Activated CD4-positive, alpha-beta T cell treated with anti-CD3 and anti-CD28 coated beads, Interleukin-2, amount 10 ng/mL, durations not matched to agents 7 days and 5 days (primary cell): ENCODE measurements at places on chromosomes 12 and 14. TPM values are rescaled to one million over a fixed set of nuclear protein-coding genes. Genes with fewer than 3 reads are reported as not detected.

GRCh38 chr14:97581016-97581415, 783.8 kb downstream of the VRK1 start:
- DNase-seq, result no peak

GRCh38 chr12:51262758-51263177, 7.4 kb downstream of the SMAGP start:
- peak; percentile 43 for DNase-seq

DNA sequence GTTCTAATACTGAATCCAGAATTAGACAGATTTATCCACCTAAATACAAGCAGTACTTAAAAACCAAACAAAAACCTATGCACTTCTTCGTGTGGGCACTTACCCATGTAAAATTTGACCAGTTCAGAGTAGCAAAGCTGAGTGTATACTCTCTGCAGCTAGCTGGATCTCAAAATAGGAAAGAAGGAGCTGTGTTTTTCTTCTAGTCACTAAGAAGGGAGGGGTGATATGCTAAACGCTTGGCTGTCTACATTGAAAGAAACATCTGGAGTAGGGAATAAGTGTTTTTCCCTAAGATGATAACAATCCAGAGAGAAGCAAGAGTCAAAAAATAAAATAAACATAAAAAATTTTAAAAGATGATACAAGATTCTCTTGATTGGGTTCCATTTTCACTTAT, 20.0 kb downstream of the RBMS2 start:
- DNase-seq, result no peak

DNA sequence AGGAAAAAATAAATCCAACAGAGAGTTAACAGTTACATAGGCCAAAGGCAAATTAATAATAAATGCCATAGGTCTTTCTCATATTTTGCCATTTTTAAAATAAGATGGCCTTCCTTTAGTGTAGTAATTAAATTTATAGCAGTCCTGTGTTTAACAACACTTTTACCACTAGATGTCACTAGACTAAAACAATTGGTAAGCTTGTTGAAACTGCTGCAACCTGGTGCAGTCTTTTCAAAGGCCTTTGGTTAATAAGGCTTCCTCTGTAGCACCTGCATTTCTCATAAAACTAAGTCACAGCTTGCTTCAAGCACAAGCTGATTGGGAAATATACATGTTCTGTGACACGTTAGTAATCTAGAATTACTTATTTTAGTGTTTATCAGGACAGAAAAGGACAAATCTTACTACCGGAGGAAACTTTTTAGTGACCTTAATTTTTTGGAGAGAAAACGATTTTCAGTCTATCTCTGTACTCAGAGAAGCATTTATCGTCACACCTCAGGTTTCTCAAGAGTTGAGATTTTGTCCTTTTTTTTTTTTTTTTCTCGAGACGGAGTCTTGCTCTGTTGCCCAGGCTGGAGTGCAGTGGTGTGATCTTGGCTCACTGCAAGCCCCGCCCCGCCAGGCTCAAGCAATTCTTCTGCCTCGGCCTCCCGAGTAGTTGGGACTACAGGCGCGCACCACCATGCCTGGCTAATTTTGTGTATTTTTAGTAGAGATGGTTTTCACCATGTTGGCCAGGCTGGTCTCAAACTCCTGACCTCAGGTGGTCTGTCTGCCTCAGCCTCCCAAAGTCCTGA, 20.0 kb downstream of the BORCS5 start:
- peak; percentile 60 for DNase-seq

The RNASE1 gene
- total RNA-seq, result not detected

DNA sequence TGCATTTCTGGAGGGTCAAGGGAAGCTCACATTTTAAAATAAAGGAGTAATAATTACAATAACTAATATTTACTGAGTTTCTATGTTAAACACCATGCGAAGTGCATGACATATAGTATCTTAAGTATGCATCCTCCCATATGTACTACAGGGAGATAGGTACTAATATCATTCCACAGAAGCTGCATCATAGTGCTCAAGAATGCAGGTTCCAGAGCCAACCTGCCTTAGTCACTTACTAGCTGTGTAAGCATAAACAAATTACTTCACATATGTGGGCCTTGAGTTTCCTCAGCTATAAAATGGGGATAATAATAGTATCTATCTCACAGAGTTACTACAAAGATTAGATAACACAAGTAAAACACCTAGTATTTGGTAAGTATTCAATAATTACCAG, 18.3 kb downstream of the ARMH4 start:
- no peak for DNase-seq

The TPH2 gene
- total RNA-seq, result not detected

The NANOG gene
- total RNA-seq, result not detected

The KRT71 gene
- total RNA-seq, result not detected

GRCh38 chr12:28872654-28873268, 276.3 kb upstream of the FAR2 start:
- peak; percentile 11 for DNase-seq

- no peak for DNase-seq
Measured at GRCh38 chr12:84653482-84653881, 259.1 kb downstream of the SLC6A15 start.

- DNase-seq, result no peak
Measured at GRCh38 chr12:121472150-121472905, 72.4 kb downstream of the RNF34 start.

The LRFN5 gene
- not detected for total RNA-seq

GRCh38 chr14:103115845-103116572, 7.3 kb upstream of the TNFAIP2 start:
- DNase-seq, result no peak

The INSM2 gene
- total RNA-seq, result not detected

The CCNT1 gene
- 51.6 TPM for total RNA-seq

The ACSM4 gene
- total RNA-seq, result not detected

The RHEBL1 gene
- 6.4 TPM for total RNA-seq

- DNase-seq, result no peak
Measured at GRCh38 chr14:99389174-99389826, 91.4 kb downstream of the SETD3 start.

GRCh38 chr14:75286313-75286712, 7.7 kb downstream of the FOS start:
- DNase-seq, result no peak

- DNase-seq, result no peak
Measured at GRCh38 chr12:1622406-1622805, 6.6 kb upstream of the WNT5B start.

DNA sequence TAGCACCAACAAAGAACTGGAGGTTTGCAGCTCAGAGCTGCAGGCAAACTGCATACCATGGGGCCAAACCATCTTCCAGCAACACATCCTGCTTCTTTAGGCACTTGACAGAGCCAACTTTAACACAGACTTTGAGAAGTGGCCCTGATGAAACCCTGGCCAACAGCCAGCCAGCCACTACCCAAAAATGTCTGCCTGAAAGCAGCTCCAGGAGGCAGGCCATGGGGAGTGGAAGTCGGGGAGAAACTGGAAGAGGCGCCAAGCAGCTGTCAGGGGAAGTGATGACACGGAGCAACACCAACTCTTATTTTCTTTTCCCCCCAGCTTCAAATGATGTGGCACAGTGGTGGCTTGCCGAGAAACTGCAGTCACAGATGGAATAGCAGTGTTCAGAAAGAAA, 110.9 kb upstream of the PLXNC1 start:
- no peak for DNase-seq

- peak; percentile 57 for DNase-seq
Measured at GRCh38 chr12:94133964-94134795, 14.2 kb upstream of the PLXNC1 start.

GRCh38 chr14:64726585-64726890, 22.3 kb downstream of the PLEKHG3 start:
- DNase-seq, result no peak

- DNase-seq, result no peak
Measured at GRCh38 chr12:114904254-114905003, 220.5 kb upstream of the TBX3 start.

DNA sequence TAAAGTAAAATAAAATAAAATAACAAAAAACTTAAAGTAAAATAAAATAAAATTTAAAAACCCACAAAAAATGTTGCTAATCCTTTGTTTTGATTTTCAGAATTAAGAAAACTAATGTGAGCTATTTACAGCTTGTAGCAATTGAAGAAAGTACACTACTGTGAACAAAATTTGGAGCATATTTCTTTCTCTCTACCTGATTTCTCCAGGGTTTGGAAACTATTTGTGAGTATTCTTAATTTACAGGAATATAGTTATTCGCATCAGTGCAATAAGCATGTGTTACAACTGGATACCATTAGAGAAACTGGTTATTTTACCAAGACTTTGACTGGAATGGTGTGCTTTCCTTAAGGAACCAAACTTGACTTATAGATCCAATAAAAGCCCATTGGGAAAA, 86.1 kb upstream of the CNOT2 start:
- DNase-seq, result no peak

The SELPLG gene
- total RNA-seq, result 214 TPM

The TAS2R43 gene
- 1.7 TPM for total RNA-seq

The LMNTD1 gene
- not detected for total RNA-seq

GRCh38 chr12:22172501-22172900, 126.5 kb downstream of the CMAS start:
- DNase-seq, result no peak

The CS gene
- 201 TPM for total RNA-seq

The POTEG gene
- total RNA-seq, result not detected

The GLS2 gene
- 1.9 TPM for total RNA-seq

The TGM1 gene
- 6.5 TPM for total RNA-seq

The C14orf132 gene
- total RNA-seq, result 1.2 TPM

GRCh38 chr12:89791286-89791685, 82.6 kb upstream of the ATP2B1 start:
- no peak for DNase-seq

The CIROP gene
- not detected for total RNA-seq

DNA sequence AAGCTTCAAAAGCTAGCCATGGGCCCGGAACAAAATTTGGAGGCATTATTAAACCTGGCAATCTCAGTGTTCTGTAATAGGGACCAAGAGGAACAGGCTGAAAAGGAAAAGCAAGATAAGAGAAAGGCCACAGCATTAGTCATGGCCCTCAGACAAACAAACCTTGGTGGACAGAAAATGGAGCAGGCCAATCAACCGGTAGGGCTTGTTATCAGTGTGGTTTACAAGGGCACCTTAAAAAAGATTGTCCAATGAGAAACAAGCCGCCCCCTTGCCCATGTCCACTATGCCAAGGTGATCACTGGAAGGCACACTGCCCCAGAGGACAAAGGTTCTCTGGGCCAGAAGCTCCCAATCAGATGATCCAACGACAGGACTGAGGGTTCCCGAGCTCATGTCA, 653.9 kb upstream of the TMEM132C start:
- DNase-seq, result no peak

GRCh38 chr12:130090542-130090941, 71.7 kb upstream of the FZD10 start:
- DNase-seq, result no peak
